NCI-H1436 (cell line): ENCODE measurements at places on chromosomes 2 and 18.

GRCh38 chr2:233373316-233373715 lies 19.0 kb downstream of the DGKD start:
- no peak for DNase-seq

DNA sequence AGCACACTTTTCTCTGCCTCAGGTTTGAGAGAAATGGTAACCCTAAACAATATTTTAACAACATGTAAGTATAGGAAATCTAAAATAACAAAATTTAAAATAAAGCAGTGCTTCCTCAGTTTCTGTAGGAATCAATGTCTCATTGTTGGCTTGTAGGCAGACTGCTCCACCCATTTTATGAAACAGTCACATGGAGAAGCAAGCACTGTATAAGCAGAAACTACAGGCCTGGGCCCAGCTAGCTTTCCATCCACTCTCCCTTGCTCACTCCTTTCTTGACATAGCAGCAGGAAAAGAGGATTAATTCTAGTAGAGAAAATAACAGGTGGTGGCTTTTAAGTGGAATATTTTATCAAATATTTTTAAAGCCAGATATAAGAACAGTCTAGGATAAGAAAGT lies 97.2 kb downstream of the PLEKHM3 start:
- DNase-seq = no peak

DNA sequence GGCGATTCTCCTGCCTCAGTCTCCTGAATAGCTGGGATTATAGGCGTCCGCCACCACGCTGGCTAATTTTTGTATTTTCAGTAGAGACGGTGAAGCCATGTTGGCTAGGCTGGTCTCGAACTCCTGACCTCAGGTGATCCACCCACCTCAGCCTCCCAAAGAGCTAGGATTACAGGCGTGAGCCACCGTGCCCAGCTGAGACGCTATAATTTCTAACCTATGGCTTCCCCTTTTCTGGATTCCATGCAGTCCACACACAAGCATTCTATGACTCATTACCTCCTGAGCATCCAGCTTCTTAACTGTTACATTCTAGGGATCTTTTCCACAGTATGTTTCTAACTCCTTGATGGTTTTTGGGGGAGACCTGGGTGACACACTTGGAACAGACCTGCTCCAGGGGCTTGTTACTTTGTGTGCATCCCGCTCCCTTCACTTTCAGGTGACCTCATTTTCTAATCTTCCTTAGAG lies 11.8 kb upstream of the KCMF1 start:
- DNase-seq = no peak

DNA sequence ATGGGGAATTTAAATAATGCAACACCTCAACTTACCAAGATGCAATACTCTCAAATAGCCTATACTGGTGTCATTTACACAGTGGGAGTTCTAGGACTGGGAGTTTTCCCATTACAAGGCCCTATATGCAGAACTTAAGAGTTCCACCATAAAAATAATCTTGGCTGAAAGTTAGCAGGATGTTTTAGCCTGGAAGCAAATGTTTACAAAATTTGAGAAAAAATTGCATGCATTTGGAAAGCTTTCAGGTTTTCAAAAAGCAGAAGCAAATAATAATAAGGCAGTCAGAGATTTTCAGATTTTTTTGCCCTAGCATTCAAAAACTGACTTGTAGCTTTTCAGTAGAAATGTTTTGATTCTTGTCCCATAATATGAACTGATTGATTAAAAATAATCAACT lies 397.3 kb downstream of the ARHGAP15 start:
- no peak for DNase-seq

GRCh38 chr2:176652300-176653182 lies 383.3 kb downstream of the MTX2 start:
- peak; percentile 76 for DNase-seq

GRCh38 chr2:74093426-74093825 lies 54.3 kb downstream of the BOLA3 start:
- no peak for DNase-seq

GRCh38 chr2:173959909-173960308 lies 5.3 kb downstream of the SP3 start:
- no peak for DNase-seq

DNA sequence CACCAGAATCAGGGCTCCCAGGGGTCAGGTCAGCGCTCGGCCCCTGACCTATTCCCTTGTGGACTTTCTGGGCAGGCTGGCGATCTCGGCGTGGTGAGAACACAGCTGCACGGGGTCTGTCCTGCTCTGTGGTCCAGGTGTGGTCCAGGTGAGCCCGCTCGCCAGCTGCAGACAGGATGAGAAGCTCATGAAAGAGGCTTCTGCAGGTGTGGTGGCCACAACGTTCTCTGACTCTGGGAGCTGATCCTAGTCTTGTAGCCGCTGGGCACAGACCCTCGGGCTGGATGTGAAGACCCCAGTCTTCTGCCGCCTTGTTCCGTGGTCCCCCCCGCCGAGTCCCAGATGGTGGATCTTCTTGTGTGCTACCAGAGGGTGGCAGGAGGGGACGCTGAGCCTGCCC lies 129.7 kb downstream of the RTP5 start:
- no peak for DNase-seq

DNA sequence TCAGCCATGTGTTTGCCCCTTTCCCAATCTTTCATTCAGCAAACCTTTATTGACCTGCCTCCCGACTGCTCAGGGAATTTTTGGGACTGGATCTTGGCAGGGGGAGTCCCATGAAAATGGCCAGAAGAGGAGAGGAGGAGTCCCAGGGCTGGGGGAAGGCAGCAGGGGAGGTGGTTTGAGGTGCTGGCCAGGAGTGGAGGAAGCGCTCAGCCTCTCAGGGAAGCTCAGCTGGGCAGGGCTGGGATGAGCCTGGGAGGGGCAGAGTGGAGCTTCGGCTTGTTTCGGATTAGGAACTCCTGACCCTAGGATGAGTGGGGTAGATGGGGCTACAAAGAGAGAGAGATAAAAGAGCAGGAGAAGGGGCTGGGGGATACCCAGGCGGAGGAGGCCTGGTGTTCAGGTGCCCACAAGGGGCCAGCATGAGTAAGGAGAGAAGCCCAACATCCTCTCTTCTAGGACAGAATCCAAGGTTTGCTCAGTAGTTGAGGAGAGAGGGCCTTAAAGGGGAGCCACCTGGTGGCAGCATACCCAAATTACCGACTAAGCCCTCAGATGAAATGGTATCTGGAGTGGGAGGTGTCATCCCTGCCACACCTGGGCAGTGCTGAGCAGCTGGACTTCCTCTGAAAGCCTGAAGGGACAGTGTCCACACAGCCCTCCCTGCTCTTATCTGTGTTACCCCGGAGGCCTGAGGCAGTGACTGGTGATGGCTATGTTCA lies 91.1 kb downstream of the INHBB start:
- DNase-seq = no peak

DNA sequence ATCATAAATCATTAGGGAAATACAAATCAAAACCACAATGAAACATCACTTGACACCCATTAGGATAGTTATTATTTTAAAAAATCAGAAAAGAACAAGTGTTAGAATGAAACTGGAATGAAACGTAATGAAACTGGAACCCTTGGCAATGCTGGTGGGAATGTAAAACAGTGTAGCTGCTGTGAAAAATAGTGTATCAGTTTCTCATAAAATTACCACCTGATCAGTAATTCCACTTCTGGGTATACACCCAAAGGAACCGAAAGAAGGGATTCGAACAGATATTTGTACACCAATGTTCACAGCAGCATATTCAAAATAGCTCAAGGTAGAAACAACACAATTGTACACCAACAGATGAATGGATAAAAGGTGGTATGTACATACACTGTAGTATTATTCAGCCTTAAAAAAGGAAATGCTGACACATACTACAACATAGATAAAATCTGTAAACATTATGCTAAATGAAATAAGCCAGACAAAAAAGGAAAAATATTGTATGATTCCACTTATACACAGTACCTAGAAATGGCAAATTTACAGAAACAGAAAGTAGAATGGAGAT lies 27.0 kb downstream of the ROCK1 start:
- no peak for DNase-seq

DNA sequence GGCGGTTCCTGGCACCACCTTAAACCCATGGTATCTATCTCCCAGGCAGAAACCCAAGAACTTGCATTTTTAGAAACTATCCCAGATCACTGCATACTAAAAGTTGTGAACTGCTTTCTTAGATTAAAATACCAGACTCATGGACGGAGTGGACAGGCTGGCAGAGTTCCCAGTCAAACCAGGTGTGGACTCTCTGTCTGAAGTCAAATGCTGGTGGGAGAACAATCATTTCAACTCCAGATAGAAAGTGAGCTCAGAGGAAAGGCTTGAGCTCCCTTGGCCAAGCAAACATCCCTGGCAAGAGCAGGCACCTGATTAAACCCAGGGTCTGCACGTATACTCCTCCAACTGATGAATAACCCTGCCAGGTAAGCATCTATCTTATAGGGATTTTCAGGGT lies 19.5 kb downstream of the NXPH2 start:
- DNase-seq = no peak

DNA sequence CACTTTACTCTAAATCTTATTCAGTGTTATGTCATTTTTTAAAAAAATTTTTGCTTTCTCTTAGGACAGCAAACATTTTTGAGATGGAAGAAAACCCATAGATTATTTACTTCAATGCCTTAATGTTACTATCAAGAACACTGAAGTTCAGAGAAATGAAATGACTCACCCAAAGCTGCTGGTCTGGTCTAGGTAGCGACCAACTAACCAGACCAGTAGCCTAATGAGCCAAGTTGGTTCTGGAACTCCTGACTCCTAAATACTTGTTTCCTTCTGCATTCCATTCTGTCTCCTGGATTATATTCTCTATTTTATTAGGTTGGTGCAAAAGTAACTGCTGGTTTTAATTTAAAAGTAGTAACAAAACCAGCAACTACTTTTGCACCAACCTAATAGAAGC lies 35.4 kb downstream of the SLC8A1 start:
- no peak for DNase-seq

- DNase-seq = no peak
Measured at GRCh38 chr2:72178551-72178950, 30.9 kb upstream of the CYP26B1 start.

GRCh38 chr18:31546476-31546875 lies 45.2 kb upstream of the TTR start:
- no peak for DNase-seq

DNA sequence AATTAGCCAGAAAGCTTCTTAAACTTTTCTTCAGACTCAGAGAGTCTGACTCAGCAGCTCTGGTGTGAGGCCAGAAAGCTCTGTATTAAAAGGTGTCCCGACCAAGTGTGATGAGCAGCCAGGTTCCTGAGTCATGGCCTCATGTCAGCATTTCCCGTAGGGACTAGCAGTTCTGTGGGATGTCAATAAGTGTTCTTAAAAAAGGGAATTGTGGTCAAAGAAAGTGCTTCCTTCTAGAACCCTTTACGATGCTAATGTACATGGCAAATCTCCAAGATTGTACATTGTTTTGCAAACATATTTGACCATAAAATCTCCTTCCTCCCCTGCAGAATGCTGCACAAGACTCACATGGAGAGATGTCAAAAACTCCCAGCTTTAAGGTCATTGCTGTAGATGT lies 80.1 kb downstream of the PLA2R1 start:
- no peak for DNase-seq

DNA sequence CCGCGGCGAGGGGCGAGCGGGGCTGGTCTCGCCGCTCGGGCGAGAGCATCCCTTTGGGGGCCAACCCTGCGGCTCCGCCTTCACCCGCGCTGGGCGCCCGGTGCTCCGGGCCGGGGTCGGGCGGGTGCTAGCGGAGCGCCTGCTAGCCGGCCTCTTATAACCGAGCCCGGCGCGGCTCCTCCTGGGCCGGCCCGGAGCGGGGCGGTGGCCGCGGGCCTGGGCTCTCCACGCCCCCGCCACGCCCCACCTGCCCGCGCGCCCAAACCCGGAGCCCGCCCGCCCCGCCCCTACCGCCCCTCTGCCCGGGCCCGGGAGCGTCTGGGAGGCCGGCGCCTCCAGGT lies at the start of gene FOXI3:
Gene FOXI3 (minus strand): TSS at position 129 of the 341 bp plus-strand sequence. CDS start 158 bp downstream, outside the sequence.
- no peak for DNase-seq

DNA sequence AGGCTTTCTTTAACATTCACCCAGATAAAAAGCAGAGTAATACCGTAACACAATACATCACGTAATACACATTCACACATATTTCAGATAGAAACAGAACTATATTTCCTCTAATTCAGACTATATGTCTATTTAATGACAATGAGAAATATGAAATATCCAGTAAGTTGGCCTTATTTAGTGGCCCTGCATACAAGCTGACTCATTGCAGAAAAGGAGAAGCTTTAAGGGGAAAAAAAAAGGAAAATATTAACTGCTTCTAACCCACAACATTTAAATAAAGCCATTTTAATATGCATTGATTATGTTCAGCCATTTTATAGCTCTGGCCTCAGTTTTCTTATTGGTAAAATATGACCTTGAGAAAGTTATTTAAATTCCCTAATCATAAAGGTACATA lies 94.8 kb downstream of the PPP1R1C start:
- DNase-seq = no peak

DNA sequence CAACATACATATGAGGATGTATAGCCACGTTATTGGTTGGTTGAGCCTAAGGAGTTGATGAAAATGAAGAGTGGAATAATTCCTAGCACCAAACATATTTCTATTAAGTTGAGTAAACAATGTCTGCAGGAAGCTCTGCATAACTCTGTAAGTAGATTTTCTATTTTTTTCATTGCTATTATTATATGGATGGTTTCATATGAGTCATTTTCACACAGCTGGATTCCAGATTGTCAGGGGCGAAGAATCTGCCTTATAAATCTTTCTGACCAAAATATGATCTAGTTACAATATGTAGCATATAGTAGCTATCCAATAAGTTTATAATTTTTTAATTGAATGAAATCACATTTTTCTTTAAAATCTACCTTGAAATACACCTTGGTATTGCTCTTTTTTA lies 468.0 kb upstream of the PKDCC start:
- no peak for DNase-seq

GRCh38 chr2:43225093-43225787 lies 1.2 kb downstream of the ZFP36L2 start:
- DNase-seq = no peak

- DNase-seq = no peak
Measured at GRCh38 chr2:44324971-44325426, 36.3 kb downstream of the PREPL start.

- no peak for DNase-seq
Measured at GRCh38 chr2:71826826-71827523, 320.7 kb downstream of the CYP26B1 start.

DNA sequence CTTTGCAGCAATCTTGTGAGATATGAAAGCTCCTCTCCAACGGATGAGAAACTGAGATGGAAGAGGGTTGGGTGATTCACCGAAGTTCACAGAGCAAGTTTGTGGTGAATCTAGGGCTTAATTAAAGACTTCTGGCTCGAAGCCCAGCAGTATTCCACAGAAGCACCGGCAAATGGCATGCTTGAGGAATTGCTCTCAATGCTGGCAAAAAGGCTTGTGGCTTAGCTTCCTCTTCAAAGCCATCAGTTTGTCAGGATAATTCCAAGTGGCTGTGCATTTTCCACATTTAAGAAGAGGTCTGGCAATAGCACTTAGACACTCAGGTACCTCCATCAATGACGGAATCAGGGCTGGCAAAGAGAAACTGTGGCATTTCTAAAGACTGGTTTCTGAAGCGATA lies 98.7 kb upstream of the SLC66A3 start:
- DNase-seq = peak; percentile 7

GRCh38 chr2:171056307-171056706 lies 104.4 kb downstream of the TLK1 start:
- no peak for DNase-seq

GRCh38 chr2:240513549-240514287 lies 44.1 kb downstream of the ANKMY1 start:
- no peak for DNase-seq

GRCh38 chr2:96239745-96240264 lies 26.0 kb downstream of the TMEM127 start:
- no peak for DNase-seq
